T-helper 17 cell (primary cell): ENCODE measurements at places on chromosomes 7 and 10. TPM values are rescaled to one million over a fixed set of nuclear protein-coding genes. Genes with fewer than 3 reads are reported as not detected.

The PRKCQ gene
- total RNA-seq = 66.3 TPM

DNA sequence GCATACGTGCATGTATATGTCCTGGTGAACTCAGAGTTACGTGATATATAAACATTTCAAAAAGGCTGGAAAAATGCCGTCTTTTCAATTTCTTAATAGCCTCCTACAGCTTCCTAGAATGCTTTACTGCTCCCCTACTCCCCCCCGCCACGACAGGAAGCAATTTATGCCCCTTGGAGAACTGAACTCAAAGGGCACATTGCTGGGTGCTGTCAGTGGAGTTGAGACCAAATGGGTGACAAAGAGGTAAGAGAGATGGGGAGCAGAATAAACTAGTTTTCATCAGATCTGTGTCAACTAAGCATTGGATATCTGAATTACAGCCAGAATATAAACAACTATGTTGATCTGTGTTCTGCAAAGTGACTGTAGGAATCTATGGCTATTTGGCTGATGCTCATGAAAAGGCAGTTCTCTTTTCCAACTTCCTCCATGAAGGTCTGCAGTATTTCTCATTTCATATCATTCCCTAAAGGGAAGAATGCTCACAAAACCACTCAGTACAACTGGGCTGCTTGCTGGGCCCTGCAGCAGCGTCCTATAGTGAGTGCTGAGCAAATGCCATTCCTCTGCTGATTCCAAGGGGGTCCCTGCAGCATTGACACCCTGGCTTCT lies 171.3 kb upstream of the HPS1 start:
- no peak overlapping the region for H3K27ac ChIP-seq
- peaks cover under 1% of the 10 kb centered on the region for H3K36me3 ChIP-seq
- peaks cover 34% of the 10 kb centered on the region for H3K27me3 ChIP-seq
- no peak overlapping the region for H3K4me3 ChIP-seq
- H3K4me1 ChIP-seq = peaks cover 4% of the 10 kb centered on the region

DNA sequence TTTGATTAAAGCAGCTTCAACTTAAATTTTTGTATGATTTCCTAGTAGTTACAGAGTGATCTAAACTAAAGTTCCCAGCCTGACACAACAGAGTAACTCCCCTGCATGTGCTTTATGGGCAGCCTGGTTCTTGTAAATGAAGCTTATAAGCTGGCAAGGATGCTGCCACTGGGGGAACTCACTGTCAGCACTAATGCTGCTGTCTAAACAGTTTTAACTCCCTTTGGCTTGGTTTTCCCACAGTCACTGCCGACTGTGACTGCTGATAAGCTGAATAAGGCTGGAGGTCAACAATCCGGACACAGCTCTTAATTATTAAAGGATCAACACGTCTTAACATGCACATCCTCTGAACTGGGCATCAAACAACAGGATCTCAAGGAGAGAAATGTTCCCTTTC lies 130.1 kb downstream of the OTUD1 start:
- H3K4me3 ChIP-seq = no peak overlapping the region
- H3K27me3 ChIP-seq = peaks cover 12% of the 10 kb centered on the region
- no peak for DNase-seq
- H3K27ac ChIP-seq = no peak overlapping the region
- no peaks in the 10 kb centered on the region for H3K36me3 ChIP-seq
- no peaks in the 10 kb centered on the region for H3K4me1 ChIP-seq

GRCh38 chr10:15789793-15790525 lies 70.2 kb upstream of the ITGA8 start:
- no peak overlapping the region for H3K4me3 ChIP-seq
- H3K27ac ChIP-seq = no peak overlapping the region
- peaks cover 2% of the 10 kb centered on the region for H3K4me1 ChIP-seq
- DNase-seq = no peak
- H3K27me3 ChIP-seq = no peaks in the 10 kb centered on the region

The NRBF2 gene
- 22.2 TPM for total RNA-seq

The DGKB gene
- total RNA-seq = not detected

DNA sequence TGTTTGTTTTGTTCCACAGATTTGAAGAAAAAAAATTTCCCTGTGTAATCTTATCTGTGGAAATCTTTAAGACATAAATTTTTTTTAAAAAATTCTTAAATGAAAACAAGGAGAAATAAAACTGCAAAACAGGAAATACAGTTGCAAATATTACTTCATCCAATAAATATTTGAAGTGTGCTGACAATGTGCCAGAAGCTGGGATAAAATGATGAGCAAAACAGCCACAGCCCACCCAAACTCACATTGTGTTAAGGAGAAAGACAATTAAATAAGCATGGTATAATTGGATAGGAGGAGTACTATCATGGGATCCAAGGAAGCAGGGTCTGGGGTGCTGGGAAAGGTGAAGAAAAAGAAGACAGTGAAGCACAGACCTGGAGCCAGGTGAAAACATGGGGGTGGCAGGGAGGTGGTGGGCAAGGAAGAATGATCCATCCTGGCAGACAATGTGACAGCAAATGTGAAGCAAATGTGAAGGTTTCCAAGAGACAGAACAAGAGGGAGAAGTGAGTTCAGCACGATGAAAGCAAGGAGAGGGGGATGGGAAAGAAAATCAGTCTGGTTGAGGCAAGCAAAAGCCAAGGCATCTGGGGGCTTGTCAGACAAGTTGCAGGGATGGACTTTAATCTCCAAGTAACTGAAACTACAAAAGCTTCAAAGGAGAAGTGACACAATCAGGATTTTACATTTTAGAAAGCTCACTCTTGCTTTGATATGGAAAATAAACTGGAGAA lies 135.9 kb downstream of the HIBADH start:
- no peaks in the 10 kb centered on the region for H3K27me3 ChIP-seq
- no peak overlapping the region for H3K27ac ChIP-seq
- peaks cover 28% of the 10 kb centered on the region for H3K36me3 ChIP-seq
- peaks cover 3% of the 10 kb centered on the region for H3K4me1 ChIP-seq
- DNase-seq = no peak

The GIMAP2 gene
- total RNA-seq = 68.2 TPM

DNA sequence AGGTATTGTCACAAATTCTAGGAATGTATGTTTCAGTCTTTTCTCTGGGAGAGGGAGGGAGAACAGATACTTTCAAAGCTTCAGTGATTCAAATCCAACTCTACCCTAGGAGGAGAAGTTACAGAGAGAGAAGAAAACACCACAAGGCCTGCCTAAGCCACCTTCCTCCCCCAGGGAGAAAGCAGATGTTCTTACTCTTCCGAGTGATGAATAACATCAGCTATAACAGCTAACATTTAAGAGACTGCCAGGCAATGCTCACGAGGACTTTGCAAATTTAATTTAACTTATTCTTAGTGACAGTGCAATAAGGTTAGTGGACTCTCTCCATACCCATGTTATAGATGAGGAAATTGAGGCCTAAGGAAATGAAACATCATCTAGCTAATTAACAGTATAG lies 36.8 kb downstream of the TAS2R41 start:
- no peak overlapping the region for H3K27ac ChIP-seq
- peaks cover 5% of the 10 kb centered on the region for H3K36me3 ChIP-seq
- H3K4me3 ChIP-seq = no peak overlapping the region
- no peak for DNase-seq
- no peaks in the 10 kb centered on the region for H3K4me1 ChIP-seq

The GSTO2 gene
- total RNA-seq = 1.1 TPM

DNA sequence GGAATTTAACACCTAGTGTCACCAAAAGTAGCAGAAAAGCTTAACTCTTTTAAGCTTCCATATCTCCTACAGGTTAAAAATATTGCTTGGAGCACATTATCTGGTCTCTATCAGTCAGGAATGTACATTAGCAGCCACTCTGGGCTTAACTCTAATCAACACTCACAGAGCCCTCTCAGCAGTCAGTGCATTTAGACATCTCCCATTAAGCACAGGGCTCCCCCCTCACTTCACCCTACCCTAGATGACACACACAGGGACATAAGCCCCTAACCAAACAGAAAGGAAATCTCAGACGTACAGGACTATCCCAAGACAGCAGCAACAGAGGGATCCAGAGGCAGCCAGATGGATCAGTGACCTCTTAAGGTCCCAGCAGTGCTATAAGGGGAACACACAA lies 26.4 kb downstream of the FBXW4 start:
- peak overlapping the region; percentile 67 for H3K27ac ChIP-seq
- H3K36me3 ChIP-seq = peaks cover 12% of the 10 kb centered on the region
- DNase-seq = no peak
- H3K4me3 ChIP-seq = no peak overlapping the region
- H3K27me3 ChIP-seq = no peaks in the 10 kb centered on the region

DNA sequence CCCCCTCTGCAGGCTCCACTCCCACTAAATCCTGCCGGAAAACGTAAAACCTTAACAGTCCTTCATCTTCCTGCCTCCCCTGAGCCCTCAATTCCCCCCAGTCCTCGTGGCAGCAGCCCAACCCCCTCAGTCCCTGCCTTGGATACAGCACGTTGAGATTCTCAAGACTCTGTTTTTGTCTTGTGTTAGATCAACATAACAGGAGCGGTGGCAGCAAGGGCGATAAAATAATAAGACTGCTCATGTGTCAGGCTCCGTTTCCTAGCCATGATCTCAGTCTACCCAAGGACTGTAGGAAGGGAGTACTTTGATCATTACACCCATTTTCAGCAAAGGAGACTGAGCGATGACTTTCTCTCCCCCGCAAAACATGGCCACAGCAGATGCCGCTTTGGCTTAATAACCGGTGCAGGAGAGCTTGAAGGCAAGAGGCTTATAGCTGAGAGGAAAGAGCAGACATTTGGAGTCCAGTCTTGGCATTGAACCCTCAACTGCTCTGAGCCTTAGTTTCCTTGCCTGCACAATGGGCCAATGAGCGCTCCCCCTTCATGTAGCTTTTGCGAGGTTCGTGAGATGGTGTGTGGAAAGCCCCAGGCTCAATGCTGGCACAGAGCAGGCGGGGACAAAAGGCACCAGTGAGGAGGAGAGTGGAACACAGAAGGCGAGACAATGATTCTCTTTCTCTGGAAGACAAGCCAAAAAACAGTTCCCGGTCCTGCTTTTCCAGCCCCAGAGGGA lies 42.1 kb upstream of the PCBD1 start:
- no peak overlapping the region for H3K27ac ChIP-seq
- no peaks in the 10 kb centered on the region for H3K36me3 ChIP-seq
- H3K4me1 ChIP-seq = peaks cover 2% of the 10 kb centered on the region

The IKZF1 gene
- 301 TPM for total RNA-seq

The PPP2R2D gene
- total RNA-seq = 34.5 TPM

The SEMA4G gene
- 0.96 TPM for total RNA-seq

- H3K27me3 ChIP-seq = peaks cover under 1% of the 10 kb centered on the region
- no peak overlapping the region for H3K27ac ChIP-seq
- H3K36me3 ChIP-seq = no peaks in the 10 kb centered on the region
- H3K4me1 ChIP-seq = no peaks in the 10 kb centered on the region
- no peak overlapping the region for H3K4me3 ChIP-seq
These were observed 163.4 kb upstream of the MKLN1 start for GRCh38 chr7:131164025-131164925.

- no peaks in the 10 kb centered on the region for H3K36me3 ChIP-seq
- H3K27ac ChIP-seq = no peak overlapping the region
- peak overlapping the region; percentile 76 for H3K4me3 ChIP-seq
- peaks cover 30% of the 10 kb centered on the region for H3K27me3 ChIP-seq
These were observed 73.3 kb downstream of the CXCL12 start for GRCh38 chr10:44311563-44312051.

DNA sequence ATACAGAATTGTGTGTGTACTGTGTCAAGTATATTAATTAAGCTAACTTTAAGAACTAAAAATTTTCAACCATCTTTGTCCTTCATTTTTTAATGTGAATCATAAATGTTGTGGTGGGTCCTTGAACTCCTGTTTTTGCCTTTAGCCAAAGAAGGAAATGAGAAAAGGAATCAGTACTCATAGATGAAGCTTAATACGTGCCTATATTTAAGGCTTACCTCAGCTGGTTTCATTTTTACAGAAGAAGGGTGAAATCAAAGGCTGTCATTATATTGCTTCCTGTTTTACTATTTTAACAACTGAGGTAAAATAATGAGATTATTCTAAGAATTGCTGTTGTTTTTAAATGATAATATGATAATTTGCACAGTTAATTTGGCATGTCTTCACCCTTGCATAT lies 6.3 kb upstream of the SNX13 start:
- no peak for DNase-seq
- H3K36me3 ChIP-seq = peaks cover 2% of the 10 kb centered on the region
- H3K4me1 ChIP-seq = peaks cover 18% of the 10 kb centered on the region
- H3K27me3 ChIP-seq = no peaks in the 10 kb centered on the region
- H3K4me3 ChIP-seq = peak overlapping the region; percentile 47

- peaks cover 52% of the 10 kb centered on the region for H3K27me3 ChIP-seq
- H3K4me3 ChIP-seq = no peak overlapping the region
- H3K27ac ChIP-seq = no peak overlapping the region
- H3K4me1 ChIP-seq = peaks cover 2% of the 10 kb centered on the region
These were observed 67.2 kb downstream of the CREB5 start for GRCh38 chr7:28479507-28479947.

The FGL2 gene
- 5.1 TPM for total RNA-seq

The MSMB gene
- total RNA-seq = not detected

DNA sequence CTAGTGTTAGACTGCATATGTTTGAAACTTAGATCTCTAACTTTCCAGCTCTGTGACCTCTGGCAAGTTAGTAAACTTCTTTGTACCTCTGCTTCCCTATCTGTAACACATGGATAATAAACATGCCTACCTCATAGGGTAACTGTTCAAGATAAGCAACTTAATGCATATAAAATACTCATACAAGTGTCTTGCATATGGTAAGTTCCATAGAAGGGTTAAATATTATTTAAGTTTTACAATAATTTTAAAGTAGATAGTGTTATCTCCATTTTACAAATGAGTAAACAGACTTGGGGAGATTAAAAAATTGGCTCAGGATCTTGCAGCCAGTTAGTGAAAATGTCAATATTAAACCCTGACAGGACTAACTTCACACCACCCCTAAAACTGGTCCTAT lies 30.1 kb upstream of the CD36 start:
- no peak overlapping the region for H3K4me3 ChIP-seq
- H3K27me3 ChIP-seq = no peaks in the 10 kb centered on the region
- DNase-seq = no peak
- H3K27ac ChIP-seq = no peak overlapping the region

- H3K27me3 ChIP-seq = no peaks in the 10 kb centered on the region
- no peak overlapping the region for H3K4me3 ChIP-seq
- H3K4me1 ChIP-seq = no peaks in the 10 kb centered on the region
- no peak overlapping the region for H3K27ac ChIP-seq
- no peak for DNase-seq
These were observed 312.5 kb downstream of the PPP1R3A start for GRCh38 chr7:113606325-113606724.

DNA sequence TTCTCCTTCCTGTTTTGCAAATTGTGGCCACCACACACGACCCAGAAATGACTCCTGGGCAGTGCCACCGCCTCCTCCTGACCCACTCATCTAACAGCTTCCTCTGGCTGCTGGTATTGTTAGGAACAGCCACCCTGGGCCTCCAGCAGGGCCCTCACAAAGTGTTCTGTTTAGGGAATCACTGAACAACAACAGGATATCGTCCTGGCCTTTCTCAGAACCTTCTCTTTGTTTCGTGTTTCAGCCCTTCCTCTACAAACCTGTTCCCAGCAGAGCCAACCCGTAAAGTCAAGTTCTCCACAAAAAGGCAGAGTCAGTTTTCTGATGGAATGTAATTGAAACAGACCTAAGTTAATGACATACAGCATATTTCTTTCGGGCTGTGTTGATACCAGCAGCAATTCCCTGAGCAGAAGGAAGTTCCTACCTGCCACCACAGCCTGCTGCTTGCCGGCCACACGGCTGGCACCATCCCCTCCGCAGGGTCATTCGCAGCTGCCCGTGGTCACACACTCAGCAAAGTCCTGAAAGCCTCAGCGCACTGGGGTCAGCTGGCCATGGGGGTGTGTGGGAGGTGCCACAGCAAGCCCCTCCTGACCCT lies 91.7 kb upstream of the PITRM1 start:
- H3K4me3 ChIP-seq = no peak overlapping the region
- DNase-seq = no peak
- H3K27me3 ChIP-seq = peaks cover 41% of the 10 kb centered on the region
- peaks cover 6% of the 10 kb centered on the region for H3K4me1 ChIP-seq
